Gastroesophageal sphincter (tissue), 4 donors: ENCODE measurements at places on chromosomes 4 and X. TPM values are rescaled to one million over a fixed set of nuclear protein-coding genes. Genes with fewer than 3 reads are reported as not detected.

DNA sequence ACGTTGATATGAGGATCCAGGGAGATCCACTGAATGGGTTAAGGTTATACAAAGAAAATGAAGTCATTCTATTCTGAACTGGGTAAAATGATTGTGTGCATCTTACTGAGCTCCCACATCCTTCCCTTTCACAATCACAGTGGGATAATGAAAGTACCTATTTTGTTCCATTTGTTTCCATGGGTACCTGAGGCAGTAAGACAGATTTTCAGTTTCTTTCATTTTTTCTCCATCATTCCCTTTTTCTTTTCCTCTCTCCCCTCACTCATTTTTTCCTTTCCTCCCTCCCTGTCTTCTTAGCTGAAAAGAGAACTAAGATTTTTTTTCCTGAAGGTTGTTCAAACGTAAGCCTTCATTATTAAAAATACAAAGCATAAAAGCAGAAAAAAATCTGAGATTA lies 4.6 kb downstream of the GRIA2 start:
- no peak for ATAC-seq

DNA sequence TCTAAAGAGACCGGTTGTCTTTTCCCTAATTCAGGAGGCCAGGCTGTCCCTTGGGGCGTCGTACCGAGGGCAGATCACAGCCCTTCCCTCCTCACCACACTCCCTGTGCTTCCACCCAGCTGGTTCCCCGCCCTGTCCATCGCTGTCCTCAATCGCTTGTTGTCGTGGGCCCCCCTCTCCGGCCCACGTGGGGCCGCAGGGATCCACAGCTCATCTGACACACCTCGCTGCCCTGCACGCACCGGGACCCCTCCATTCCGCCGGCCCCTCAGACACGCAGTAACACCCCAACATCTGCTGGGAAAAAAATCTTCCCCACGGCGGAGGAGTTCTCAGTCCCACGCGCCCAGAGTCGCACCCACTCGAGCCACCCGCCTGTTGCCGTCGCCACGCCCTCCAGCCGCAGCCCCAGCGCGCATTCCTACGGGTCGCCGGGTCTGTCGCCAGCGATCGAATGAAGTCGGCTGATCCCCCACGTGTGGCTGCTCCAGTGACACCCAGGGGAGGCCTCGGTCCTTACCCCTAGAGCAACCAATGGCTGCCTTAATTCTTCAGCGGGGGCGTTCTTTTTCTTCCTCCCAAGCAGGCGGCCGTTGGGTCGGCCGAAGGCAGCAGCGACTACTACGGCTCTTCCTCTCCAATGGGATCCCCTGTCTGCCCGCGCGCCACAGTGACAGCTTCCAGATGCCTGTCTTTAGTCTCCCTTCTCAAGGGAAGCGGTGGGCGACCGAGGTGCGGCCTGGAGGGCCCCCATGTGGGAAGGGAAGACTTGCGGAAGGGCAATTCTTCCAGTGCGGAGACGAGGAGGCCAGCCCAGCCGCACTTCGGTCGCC lies 893 bp upstream of the SEPTIN11 start:
- ATAC-seq, result peak; percentile 57

- ATAC-seq, result no peak
Observed at GRCh38 chr4:52912608-52913007, 50.5 kb downstream of the RASL11B start.

GRCh38 chrX:124230655-124231450 lies 101.6 kb upstream of the TEX13D start:
- no peak for ATAC-seq

DNA sequence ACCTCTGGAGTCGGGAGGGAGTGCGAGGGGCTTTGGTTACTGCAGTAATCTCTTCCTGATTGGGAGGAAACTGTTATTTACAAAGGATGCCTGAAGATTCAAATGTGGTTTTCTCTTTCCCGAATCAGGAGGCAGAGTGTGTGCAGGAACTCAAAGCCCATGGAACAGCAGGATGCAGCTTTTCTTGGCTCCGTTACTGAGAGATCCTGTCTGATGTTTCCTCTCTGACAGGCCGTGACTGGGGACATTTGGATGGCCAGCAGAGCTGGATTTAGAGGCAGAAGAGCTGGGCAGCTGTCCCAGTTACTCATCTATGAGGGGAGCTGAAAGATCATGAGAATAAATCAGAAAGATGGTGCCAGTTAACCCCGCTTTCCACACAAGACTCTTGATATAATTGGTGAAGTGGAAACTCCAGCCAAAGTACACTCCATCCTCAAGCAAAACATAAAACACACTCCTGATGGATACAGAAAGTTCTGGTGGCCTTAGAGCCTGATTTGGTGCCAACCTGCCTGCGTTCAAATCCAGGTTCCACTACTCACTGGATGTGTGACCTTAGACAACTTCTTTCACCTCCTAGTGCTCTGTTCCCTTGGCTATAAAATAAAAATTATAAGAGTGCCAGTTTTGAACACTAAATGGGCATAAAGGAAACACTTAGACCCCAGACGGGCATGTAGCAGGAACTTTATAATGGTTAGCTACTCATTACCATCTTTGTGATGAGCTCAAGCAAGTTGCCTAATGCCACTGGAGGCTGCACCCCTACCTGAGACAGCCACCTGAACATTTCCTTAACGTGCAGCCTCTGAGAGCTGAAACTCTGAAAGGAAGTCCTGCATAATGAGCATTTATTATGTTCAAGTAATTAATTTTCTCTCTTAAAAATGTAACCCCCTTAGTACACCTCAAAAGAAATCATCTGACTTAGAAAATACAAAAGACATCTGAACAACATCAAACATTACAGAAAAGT lies 349.0 kb upstream of the GATB start:
- no peak for ATAC-seq

DNA sequence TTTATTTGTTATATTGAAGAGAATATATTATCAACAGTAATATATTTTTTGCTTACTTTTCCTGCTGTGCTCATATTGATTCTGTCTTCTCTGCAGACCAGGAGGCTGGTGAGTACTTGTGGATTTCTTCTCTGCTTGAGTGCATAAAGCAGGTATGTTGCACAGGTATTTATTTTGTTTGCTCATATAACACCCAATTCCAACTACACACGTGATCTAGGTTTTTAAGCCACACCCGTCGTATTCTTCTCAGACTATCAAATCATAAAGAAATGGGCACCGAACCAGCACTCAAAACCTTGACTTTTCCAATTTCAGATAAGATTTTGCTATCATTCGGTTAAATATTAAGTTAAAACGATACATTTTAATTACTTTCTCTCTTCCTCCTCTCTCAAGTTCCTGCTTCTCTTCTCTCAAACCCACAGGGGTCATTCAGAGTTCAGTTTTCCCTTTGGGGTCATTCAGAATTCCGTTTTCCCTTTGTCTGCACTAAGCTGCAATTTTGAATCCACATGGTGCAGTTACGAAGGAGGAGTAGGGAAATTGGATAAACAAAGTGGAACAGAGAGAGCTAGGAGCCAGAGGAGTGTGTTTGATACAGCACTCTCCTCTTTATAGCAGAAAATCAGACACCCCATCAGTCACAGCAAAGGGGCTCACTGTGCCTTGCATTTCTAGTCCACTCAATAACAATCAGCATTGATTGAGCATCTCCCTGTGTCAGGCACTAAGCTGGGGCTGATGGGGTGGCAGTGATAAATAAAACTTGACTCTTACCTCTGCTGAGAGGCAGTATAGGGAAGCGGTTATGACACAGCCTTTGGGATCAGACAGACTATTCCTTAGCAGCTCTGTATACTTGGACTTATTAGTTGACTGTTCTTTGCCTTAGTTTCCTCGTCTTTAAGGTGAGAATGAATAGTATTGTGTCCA lies at the start of gene ADH1C:
Gene ADH1C (minus strand): TSS at position 145 of the 936 bp plus-strand sequence. CDS start 71 bp downstream, at position 74.
- ATAC-seq, result no peak

DNA sequence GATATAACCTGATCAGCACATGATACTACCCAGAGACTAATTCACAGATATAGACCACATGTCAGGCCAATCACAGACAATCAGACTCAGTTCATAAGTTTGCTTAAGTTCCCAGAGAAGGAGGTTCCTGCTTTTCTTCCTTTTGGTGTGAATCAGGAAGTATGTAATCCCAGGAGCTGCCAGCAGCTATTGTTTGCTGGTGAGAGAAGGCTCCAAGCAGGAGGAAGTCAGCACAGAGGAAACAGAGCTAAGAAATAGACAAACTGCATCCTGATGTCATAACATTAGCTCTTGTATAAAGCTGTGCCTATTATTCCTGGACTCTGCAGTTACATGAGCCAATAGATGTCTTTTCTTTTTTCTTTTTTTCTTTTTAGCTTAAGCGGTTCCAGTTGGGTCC lies 50.9 kb downstream of the UCHL1 start:
- ATAC-seq, result no peak

DNA sequence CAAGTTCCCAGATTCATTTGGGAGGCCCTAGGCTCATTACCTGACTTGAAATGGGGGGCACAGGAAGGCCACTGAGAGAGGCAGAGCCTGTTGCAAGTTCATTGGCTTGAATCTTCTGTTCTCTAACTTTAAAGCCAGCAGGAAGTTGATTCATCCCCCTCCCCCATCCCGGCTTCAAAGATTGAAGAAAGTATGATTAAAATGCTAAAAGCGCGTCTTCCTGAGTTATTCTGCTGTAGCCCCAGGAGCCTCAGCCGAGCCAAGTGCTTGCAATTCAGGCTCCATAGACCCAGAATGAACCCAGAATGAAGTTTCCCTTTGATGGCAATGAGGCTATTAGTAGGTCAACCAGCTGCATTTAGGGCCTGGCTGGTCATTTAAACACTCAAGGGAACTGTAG lies 14.7 kb downstream of the CHST7 start:
- ATAC-seq, result peak; percentile 66

The CXCL8 gene
- 0.62 TPM for total RNA-seq

The ADH7 gene
- total RNA-seq, result 9.9 TPM

The SUPT20HL1 gene
- total RNA-seq, result 1.4 TPM

The CCDC110 gene
- 7.5 TPM for total RNA-seq

The RAI2 gene
- 21.7 TPM for total RNA-seq

The SLC9B1 gene
- total RNA-seq, result 0.25 TPM

The STK32B gene
- total RNA-seq, result 2.8 TPM
